ENCODE measurements at places on chromosomes 4 and X.

GRCh38 chr4:2793586-2794485, 951 bp downstream of the SH3BP2 start:
- peak overlapping the region; percentile 78 for H3K4me3 ChIP-seq
- no peaks in the 10 kb centered on the region for H3K27me3 ChIP-seq
- no peaks in the 10 kb centered on the region for H3K36me3 ChIP-seq

GRCh38 chr4:530017-530781, 31.2 kb downstream of the PIGG start:
- no peaks in the 10 kb centered on the region for H3K27me3 ChIP-seq
- no peaks in the 10 kb centered on the region for H3K36me3 ChIP-seq
- no peak overlapping the region for H3K4me3 ChIP-seq

DNA sequence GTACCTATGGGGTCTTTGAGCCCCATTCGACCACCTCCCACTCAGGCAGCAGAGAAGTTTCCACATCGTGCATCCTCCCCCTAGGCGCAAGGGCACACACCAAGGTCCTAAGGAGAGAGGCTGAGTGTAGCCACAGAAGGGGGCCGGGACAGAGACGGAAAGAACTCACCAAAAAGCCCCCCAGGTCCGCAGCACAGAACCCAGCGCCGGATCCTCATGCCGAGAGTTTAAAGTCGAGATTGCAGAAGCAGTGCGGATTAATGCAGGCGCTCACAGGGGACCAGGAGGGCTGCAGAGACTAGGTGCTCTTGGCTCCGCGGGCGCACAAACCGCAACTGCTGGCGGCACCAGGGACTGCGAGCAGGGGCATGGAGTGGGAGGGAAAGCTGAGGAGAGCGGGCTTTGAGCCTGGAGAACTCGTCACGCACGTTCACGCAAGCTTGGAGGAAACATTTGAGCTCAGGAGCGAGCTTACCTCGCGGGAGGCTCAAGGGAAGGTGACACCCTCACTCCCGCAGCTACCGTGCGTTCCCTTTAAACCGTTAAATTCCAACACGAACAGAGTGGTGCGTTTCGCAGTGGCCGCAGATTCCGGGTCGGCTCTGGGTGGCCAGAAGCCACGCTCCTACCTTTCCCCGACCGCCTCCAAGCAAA, 8.5 kb downstream of the NKX3-2 start:
- peaks cover 100% of the 10 kb centered on the region for H3K27me3 ChIP-seq
- H3K4me3 ChIP-seq, result no peak overlapping the region
- H3K4me1 ChIP-seq, result peaks cover 14% of the 10 kb centered on the region
- no peak overlapping the region for H3K27ac ChIP-seq
- no peak for DNase-seq

DNA sequence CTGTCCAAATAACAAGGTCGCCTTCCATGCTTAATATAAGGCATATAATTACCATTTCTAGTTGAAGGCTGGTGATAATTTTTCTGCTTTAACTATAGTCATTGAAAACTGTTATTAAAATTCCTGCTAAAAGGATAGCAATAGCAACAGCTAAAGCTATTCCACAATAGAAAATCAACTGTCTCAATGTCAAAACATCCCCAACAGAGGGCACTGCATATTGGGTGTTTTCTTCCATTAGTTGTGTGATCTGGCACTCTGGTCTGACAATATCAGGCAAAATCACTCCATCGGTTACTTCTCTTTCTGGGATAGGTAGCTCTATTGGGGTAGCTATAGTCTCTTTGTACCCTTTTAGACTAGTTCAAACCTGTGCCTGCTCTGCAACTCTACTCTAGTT, 53.5 kb downstream of the TMPRSS11F start:
- H3K36me3 ChIP-seq, result no peaks in the 10 kb centered on the region
- H3K27me3 ChIP-seq, result no peaks in the 10 kb centered on the region
- no peak for DNase-seq
- no peak overlapping the region for H3K4me3 ChIP-seq
- H3K27ac ChIP-seq, result no peak overlapping the region

GRCh38 chr4:6443035-6444023, 29.1 kb downstream of the PPP2R2C start:
- no peaks in the 10 kb centered on the region for H3K36me3 ChIP-seq
- no peak overlapping the region for H3K4me3 ChIP-seq
- no peaks in the 10 kb centered on the region for H3K27me3 ChIP-seq
- no peaks in the 10 kb centered on the region for H3K4me1 ChIP-seq
- H3K27ac ChIP-seq, result no peak overlapping the region

DNA sequence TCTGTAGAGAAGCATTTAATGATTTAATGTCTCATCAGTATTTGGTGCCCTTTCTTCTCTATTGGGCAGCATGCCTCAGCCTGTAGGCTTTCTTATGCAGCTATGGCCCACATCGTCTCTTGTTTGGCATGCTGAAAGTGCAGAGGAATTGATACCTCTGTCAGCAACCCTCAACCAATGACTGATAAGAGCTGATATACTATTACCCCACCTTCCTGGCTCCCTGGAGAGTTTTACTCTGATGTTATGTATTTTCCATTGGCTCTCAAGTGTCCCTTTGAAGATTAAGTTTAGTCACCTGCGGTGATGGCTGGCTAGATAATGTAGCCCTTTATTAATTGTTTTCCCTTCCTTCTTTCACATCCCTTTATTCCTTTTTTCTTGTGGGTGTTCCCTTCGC, 41.2 kb upstream of the PDHA2 start:
- no peak for DNase-seq
- H3K27ac ChIP-seq, result no peak overlapping the region
- no peaks in the 10 kb centered on the region for H3K36me3 ChIP-seq
- H3K4me1 ChIP-seq, result no peaks in the 10 kb centered on the region

DNA sequence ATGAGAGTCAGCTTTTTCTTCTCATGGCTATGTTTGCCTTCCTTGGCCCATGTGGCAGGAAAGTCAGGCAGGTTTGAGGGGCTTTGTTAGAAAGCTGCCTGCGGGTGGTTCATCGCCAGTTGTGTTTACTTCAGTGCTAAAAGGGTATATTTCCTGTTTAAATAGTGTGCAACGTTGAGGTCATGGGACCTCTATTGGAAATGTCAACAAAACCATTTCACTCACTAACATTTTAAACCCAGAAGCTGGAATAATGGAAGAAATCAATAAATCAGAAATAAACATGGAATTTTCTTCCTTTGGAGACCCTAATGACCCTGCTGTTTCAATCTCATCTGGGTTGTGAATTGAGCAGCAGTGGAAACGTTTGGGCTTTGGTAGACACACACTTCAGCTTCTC, 185.8 kb downstream of the ANKRD50 start:
- H3K27me3 ChIP-seq, result no peaks in the 10 kb centered on the region
- DNase-seq, result no peak
- H3K36me3 ChIP-seq, result no peaks in the 10 kb centered on the region
- H3K27ac ChIP-seq, result no peak overlapping the region
- H3K4me1 ChIP-seq, result no peaks in the 10 kb centered on the region
- H3K4me3 ChIP-seq, result no peak overlapping the region

DNA sequence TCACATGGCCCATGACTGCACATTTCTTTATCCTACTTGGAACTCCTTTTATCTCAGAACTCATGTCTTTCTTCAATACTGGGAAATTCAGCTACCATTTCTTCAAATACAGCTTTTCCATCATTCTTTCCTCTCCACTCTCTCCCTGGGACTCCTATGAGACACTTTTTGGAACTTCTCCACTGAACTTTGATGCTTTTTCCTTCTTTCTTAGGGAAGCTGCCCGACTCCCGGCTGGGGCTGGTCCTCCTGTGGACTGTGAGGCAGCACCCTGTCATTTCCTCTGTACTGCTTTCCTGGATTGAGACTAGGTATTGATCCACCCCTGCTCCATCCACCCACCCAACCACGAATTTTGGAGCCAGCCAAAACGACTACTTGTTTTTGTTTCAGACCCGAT, 40.0 kb downstream of the ZFYVE28 start:
- no peak overlapping the region for H3K4me3 ChIP-seq
- H3K27me3 ChIP-seq, result no peaks in the 10 kb centered on the region
- H3K27ac ChIP-seq, result no peak overlapping the region
- no peak for DNase-seq

- no peaks in the 10 kb centered on the region for H3K4me1 ChIP-seq
- DNase-seq, result no peak
- no peaks in the 10 kb centered on the region for H3K36me3 ChIP-seq
- H3K4me3 ChIP-seq, result no peak overlapping the region
- H3K27ac ChIP-seq, result no peak overlapping the region
- H3K27me3 ChIP-seq, result no peaks in the 10 kb centered on the region
Observed at GRCh38 chr4:27717431-27717755, 856.8 kb downstream of the STIM2 start.

- H3K27me3 ChIP-seq, result no peaks in the 10 kb centered on the region
- no peaks in the 10 kb centered on the region for H3K36me3 ChIP-seq
- no peaks in the 10 kb centered on the region for H3K4me1 ChIP-seq
- H3K27ac ChIP-seq, result no peak overlapping the region
Observed at GRCh38 chr4:168059251-168059650, 33.1 kb upstream of the ANXA10 start.

GRCh38 chrX:137574102-137574783, 8.3 kb downstream of the ZIC3 start:
- no peak overlapping the region for H3K27ac ChIP-seq
- H3K27me3 ChIP-seq, result peaks cover 94% of the 10 kb centered on the region
- H3K36me3 ChIP-seq, result no peaks in the 10 kb centered on the region
- DNase-seq, result no peak

DNA sequence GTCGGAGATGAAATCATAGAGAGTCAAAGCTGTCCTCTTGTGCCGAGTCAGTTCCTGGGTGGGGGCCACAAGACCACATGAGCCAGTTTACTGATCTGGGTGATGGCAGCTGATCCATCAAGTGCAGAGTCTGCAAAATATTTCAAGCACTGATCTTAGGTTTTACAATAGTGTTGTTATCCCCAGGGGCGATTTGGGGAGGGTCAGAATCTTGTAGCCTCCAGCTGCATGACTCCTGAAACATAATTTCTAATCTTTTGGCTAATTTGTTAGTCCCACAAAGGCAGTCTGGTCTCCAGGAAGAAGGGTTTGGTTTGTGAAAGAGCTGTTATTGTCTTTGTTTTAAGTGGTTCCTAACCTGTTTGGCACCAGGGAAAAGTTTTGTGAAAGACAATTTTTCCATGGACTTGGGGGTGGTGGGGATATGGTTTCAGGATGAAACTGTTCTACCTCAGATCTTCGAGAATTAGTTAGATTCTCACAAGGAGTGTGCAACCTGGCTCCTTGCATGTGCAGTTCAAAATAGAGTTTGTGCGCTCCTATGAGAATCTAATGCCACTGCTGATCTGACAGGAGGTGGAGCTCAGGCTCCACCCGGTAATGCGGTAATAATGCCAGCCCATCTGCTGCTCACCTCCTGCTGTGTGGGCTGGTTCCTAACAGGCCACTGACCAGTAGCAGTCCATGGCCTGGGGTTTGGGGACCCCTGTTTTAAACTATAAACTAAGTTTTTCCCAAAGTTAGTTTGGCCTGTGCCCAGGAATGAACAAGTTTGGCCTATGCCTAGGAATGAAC, 29.2 kb downstream of the METAP1 start:
- H3K36me3 ChIP-seq, result no peaks in the 10 kb centered on the region
- H3K27ac ChIP-seq, result no peak overlapping the region
- H3K27me3 ChIP-seq, result no peaks in the 10 kb centered on the region
- H3K4me1 ChIP-seq, result peaks cover 17% of the 10 kb centered on the region
- no peak overlapping the region for H3K4me3 ChIP-seq

DNA sequence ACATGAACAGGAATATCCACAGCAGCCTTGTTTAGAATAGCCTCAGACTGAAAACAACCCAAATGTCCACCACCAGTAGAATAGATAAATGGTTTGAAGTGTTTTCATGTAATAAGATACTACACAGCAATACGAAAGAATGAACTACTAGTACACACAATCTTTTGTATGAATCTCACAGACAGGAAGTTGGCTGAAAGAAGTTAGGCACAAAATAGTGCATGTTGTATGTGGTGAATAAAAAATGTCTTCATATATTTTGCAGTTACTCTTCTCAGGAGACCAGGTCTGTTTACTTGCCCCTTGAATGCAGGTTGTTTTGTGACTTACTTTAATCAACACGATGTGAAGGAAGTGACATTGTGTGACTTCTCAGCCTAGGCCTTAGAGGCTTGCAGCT, 75.9 kb upstream of the LEF1 start:
- no peaks in the 10 kb centered on the region for H3K36me3 ChIP-seq
- no peak overlapping the region for H3K27ac ChIP-seq
- H3K27me3 ChIP-seq, result no peaks in the 10 kb centered on the region
- no peak for DNase-seq
- H3K4me1 ChIP-seq, result no peaks in the 10 kb centered on the region

- H3K27ac ChIP-seq, result no peak overlapping the region
- no peak overlapping the region for H3K4me3 ChIP-seq
- H3K27me3 ChIP-seq, result no peaks in the 10 kb centered on the region
- H3K36me3 ChIP-seq, result no peaks in the 10 kb centered on the region
- H3K4me1 ChIP-seq, result no peaks in the 10 kb centered on the region
Observed at GRCh38 chrX:130009658-130010223, 27.3 kb downstream of the BCORL1 start.

- no peaks in the 10 kb centered on the region for H3K27me3 ChIP-seq
- DNase-seq, result no peak
- no peak overlapping the region for H3K27ac ChIP-seq
- no peaks in the 10 kb centered on the region for H3K36me3 ChIP-seq
- H3K4me3 ChIP-seq, result no peak overlapping the region
Observed at GRCh38 chr4:107419052-107419451, 301.0 kb downstream of the PAPSS1 start.

DNA sequence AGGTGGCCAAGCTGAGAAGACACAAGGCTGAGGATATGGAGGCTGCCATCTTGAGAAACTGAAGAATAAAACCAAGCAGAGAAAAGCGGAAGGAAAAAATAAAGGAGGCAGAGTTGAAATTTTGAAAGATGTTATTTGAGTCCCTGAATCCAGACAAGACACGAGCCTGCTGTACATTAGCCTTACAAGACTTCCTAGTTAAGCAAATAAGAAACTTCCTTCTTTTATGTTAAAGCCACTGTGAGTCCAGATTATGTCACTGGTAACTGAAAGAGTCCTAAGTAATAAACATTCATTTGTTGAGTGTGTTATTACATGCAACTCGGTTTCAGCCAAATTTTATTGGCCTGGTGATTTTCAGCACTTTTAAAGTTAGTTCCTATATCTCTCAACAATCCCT, 30.4 kb downstream of the DRD5 start:
- DNase-seq, result no peak
- no peaks in the 10 kb centered on the region for H3K27me3 ChIP-seq
- H3K4me1 ChIP-seq, result no peaks in the 10 kb centered on the region
- H3K36me3 ChIP-seq, result no peaks in the 10 kb centered on the region
- H3K4me3 ChIP-seq, result no peak overlapping the region

DNA sequence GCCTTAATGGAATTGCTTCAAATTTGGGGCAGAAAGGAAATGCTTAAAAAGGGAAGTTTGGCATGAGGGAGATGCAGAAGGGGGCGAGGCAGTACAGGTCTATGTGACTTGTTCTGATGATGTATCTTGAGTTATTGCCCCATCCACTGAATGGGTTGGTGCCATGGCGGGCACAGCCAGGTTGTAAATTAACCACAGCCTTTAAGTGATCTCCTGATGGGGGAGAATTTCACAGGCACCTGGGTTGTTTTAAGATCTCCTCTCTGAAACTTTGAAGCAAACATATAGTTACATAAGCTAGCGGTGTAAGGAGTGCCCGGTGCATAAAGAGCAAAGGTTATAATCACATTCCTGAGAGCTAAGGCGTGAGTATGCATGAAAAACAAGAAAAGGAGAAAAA, 37.0 kb downstream of the NPY5R start:
- H3K36me3 ChIP-seq, result no peaks in the 10 kb centered on the region
- H3K4me1 ChIP-seq, result no peaks in the 10 kb centered on the region
- H3K27me3 ChIP-seq, result no peaks in the 10 kb centered on the region
- H3K4me3 ChIP-seq, result no peak overlapping the region
- H3K27ac ChIP-seq, result no peak overlapping the region
- no peak for DNase-seq

- H3K27me3 ChIP-seq, result no peaks in the 10 kb centered on the region
- DNase-seq, result no peak
- peaks cover 4% of the 10 kb centered on the region for H3K4me1 ChIP-seq
Observed at GRCh38 chr4:146488495-146489174, 33.1 kb downstream of the SLC10A7 start.

GRCh38 chrX:113892401-113892800, 691.5 kb upstream of the HTR2C start:
- no peak for DNase-seq
- H3K4me1 ChIP-seq, result no peaks in the 10 kb centered on the region
- H3K27ac ChIP-seq, result no peak overlapping the region
- peaks cover 9% of the 10 kb centered on the region for H3K27me3 ChIP-seq

Measured in tibial nerve (tissue), 4 donors.